CD4-positive, alpha-beta T cell (primary cell): ENCODE measurements at places on chromosomes 16 and 17.
A peak's percentile ranks its signal among the peaks of the same experiment; 100 is the strongest.

- DNase-seq, result no peak
Observed at GRCh38 chr16:64962786-64963185, 159.1 kb downstream of the CDH11 start.

DNA sequence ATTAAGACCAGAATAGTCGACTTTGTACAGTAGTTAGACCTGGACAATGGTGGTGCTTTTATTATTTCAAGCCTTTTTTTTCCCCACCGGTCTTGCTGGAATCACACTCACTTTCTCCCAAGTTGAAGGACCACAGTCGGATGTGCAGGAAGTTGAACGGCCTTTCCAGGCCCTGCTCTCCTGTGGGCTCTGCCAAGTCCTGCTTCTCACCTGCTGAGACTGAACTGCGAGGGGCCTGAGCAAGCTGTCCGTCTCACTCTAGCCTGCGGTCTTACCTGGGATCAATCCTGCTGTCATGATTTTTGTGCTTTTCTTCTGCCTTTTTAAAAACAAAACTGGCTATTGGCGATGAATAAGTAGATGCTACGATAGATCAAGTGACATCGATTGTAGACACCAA, 1.3 kb downstream of the TLCD3A start:
- DNase-seq, result no peak

GRCh38 chr17:80474961-80475909, 1.2 kb downstream of the NPTX1 start:
- no peak for DNase-seq

DNA sequence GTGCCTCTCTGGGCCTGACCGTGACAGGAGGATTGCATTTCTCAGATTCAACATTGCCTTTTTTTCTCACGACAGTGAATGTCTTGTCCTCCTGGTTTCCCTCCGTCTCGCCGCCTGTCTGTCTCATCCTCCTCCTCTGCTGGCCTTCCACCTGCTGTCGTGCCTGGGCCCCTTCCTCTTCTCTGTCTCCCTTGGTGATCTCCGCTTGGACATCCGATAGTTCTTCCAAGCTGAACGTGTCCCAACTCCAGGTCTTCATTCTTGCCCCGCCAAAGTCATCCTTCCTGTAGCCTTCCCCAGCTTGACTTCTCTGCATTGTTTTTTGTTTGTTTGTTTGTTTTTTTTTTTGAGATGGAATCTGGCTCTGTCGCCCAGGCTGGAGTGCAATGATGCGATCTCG, 79.4 kb downstream of the RAP1GAP2 start:
- DNase-seq, result no peak

- DNase-seq, result no peak
Observed at GRCh38 chr16:90032674-90033331, 13.5 kb upstream of the DBNDD1 start.

DNA sequence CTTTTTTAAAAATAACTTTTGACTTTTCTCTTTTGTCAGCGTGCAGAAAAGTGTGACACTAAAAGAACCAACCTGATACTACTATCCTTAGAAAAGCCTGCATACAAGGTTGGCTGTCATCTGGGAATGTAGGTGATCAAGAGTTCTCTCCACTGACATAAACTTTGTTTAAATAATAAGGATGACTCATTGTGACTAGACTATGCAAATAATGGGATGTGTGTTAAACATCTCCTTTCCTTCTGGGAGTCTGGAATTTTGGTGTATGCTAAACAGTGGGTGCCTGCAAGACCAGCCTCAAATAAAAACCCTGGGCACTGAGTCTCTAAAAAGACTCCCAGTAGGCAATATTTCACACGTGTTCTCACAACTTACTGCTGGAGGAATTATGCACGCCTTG, 373.4 kb downstream of the CNTNAP4 start:
- DNase-seq, result no peak

GRCh38 chr17:54967621-54968261, 713 bp downstream of the COX11 start:
- DNase-seq, result no peak

DNA sequence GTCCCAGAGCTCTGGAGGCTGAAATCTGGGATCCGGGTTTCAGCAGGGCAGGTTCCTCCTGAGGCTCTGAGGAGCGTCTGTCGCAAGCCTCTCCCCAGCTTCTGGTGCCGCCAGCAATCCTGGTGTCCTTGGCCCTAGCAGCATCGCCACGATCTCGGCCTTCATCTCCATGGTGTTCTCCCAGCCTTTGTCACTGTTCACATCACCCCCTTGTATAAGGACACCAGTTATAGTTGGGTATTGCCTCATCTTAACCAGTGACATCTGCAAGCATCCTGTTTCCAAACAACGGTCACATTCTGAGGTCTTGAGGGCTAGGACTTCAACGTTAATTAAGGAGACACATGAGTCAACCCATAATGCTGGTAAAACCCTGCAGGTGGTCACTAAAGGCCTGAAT, 2.8 kb upstream of the PPP1R27 start:
- DNase-seq, result no peak

- DNase-seq, result peak; percentile 71
Observed at GRCh38 chr17:29124135-29124924, 55.9 kb downstream of the MYO18A start.

- no peak for DNase-seq
Observed at GRCh38 chr16:84347161-84347560, 21.2 kb upstream of the ATP2C2 start.

GRCh38 chr17:16314859-16315258, 38.4 kb downstream of the CENPV start:
- DNase-seq, result no peak

DNA sequence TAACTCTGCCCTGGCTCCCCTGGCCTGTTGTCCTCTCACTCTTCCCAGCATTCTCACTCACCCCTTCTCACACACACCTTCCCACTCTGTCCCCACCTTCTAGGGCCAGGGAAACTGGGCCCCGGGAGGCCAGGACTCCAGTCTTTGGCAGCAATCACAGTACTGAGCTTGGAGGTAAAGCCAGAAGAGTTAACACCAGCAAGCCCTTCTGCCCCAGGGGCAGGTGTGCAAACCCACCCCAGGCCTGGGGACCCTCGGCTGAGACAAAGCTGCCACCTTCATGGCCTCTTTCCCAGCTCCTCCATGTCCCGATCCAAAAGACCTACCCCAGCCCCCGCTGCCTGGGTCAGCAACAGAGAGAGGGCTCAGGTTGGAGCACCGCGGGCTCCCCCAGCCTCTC, 36.9 kb upstream of the MLKL start:
- no peak for DNase-seq

DNA sequence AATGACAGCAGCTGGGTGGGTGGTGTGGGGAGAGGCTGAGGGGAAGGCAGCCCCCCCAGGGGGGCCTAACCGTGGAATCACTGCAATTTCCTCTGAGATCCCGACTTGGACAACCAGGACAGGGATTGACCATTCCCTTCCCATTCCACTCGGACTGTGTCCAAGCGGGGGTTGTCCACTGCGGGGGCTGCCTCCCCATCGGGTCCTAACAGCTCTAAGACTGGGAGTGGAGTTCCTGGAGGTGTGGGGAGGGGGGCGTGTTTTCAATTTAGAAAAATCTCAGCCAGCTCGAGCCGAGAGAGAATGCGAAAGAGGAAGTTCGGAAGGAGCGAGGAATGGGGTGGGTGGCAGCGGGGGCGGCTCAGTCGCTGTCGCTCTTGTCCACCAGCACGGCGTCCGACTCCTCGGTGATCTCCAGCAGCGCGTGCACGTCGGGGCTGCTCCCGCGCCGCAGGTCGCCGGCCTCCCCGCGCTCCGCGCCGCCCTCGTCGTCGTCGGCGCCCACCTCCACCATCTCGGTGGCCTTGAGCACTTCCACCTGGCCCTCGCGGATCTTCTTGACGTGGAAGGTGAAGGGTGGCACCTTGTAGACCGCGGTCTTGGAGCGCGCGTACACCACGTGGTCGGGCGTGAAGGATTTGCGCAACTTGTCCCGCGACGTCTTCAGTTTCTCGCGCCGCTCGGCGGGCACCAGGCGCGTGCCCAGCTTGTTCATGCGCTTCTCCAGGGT, 16.2 kb upstream of the STAT3 start:
- no peak for DNase-seq

DNA sequence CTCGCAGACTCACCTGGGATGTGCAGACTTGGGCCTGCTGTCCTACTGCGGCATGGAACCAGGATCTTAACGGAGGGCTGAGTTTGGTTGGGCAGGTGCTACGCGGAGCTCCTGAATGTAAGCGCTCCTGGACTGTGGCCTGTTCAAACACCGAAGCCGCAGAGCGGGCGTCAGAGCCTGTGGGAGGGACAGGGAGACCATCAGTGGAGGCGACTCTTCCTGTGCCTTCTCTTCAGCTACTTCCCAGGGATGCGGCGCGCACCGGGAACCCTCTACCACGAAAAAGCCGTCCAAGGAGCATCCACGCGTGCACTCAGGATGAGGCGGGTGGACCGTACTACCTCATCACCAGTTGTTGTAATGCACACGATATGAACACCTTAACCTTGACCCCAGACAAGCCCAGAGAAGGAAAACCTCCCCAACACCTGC, 2.0 kb downstream of the USP36 start:
- DNase-seq, result no peak

GRCh38 chr17:19386051-19386929, 700 bp downstream of the MFAP4 start:
- no peak for DNase-seq

GRCh38 chr17:73657473-73658116, 13.3 kb upstream of the SDK2 start:
- DNase-seq, result no peak

DNA sequence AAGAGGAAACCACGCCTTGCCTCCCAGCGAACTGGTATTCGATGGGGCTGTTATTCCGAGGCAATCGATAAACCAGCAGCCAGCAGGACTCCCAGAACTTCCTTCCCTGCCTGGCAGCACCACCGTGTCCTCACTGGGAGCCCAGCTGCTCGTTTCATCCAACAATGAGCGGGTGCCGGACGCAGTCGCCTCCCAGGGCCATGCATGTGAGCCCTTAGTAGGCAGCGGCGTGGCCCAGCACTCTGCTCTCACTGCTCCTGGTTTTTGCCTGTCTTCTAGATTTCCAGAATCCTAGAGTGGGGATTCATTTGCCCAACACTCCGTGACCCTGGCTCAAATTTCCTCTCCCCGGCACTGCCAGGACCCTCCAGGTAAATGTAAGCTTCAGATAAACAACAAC, 29.1 kb upstream of the RASD1 start:
- no peak for DNase-seq

DNA sequence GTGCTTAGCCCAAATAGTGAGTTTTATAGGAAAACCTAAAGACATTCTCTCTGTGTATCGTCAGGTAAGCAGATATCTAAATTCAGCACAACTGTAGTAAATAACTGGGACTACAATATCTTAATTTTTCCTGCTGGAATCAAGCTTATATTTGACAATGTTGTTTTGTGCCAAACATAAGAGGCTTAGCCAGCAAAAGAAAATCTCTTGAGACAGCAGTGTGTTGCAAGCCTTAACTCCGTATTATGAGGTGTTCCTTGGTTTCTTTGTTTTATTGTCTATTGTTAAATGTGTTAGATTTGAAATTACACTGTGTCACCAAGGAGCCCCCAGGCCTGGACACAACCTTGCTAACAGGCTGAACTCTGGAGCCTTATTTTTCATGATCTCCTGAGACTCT, 1570.6 kb upstream of the GOT2 start:
- DNase-seq, result no peak

GRCh38 chr16:13606804-13607203, 313.1 kb upstream of the ERCC4 start:
- DNase-seq, result no peak

- no peak for DNase-seq
Observed at GRCh38 chr16:28063591-28064061, at the start of gene GSG1L. Gene GSG1L (minus strand): TSS chr16:28063714. CDS start chr16:28063424, 290 bp downstream.

GRCh38 chr17:45341533-45342158, 24.8 kb upstream of the MAP3K14 start:
- DNase-seq, result no peak
